ENCODE measurements at places on chromosomes 16 and 17.

DNA sequence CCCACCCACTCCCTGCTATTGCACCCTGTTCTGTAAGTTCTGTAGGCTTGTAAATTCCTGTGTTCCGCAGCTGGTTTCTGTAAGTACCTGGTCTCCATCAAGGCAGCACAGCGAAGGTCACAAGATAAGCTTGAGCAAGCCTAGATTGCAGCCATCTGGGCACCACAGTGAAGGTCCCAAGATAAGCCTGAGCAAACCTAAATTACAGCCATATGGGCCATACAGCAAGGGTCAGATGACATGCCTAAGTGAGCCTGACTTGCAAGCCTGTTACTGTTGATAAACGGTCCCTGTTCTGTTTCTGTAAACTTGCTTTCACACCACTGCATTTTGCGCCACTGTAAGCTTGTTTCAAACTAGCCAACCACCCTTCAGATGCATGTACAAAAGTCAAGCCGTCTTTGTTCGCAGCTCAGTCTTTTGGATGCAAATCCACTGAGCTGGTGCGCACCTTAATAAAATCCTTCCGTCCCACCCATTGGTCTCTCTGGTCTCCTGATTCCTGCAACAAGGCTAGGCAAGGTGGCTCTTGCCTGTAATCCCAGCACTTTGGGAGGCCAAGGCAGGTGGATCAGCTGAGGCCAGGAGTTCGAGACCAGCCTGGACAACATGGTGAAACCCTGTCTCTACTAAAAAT, 42.6 kb upstream of the ATF7IP2 start:
- no peak for DNase-seq

DNA sequence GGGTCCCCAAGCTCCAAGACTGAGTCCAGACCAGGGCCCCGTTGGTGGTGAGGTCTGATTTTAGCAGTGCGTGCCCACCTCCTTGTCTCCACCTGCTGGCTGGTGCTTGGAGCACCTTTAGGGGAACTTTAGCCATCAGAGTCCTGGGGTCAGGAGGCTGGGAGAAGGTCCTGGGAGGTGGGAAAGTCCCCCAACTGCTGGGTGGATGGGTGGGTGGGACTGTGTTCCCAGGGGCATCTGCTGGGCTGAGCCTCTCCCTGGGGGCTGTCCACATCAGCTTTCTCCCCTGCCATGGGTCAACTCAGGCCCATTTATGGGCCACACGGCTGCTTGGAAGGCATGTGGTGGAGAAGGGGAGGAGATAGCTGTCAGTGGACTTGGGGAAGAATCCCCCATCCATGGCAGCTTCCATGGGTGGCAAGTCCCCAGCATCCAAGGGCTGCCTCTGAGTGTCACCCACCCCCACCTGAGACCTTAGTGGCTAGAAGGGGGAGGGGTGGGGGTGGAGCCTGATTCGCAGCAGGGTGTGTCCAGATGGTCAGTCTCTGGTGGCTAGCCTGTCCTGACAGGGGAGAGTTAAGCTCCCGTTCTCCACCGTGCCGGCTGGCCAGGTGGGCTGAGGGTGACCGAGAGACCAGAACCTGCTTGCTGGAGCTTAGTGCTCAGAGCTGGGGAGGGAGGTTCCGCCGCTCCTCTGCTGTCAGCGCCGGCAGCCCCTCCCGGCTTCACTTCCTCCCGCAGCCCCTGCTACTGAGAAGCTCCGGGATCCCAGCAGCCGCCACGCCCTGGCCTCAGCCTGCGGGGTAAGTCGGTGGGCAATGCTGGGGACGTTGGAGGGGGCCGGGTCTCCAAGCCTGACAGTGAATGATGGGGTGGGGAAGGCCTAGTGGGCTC, at the start of gene TRPV2:
TSS of gene TRPV2 (plus strand) at position 541 of the 894 bp plus-strand sequence. CDS start 2,098 bp downstream, outside the sequence.
- DNase-seq = no peak

DNA sequence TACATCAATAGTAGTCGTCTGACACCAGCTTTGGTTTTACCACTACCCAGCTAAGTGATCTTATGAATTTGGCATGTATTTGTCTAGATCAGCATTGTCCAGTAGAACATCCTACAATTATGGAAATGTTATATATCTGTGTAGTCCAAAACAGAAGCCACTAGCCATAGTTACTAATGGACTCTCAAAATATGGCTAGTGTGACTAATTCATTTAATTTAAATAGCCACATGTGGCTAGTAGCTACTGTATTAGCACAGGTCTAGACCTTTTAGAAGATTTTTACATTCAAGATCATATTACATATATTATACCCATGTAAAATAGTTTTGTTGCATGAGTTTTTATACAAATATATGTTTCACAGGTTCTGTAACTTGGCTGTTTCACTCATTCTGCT, 27.0 kb upstream of the NFAT5 start:
- no peak for DNase-seq

DNA sequence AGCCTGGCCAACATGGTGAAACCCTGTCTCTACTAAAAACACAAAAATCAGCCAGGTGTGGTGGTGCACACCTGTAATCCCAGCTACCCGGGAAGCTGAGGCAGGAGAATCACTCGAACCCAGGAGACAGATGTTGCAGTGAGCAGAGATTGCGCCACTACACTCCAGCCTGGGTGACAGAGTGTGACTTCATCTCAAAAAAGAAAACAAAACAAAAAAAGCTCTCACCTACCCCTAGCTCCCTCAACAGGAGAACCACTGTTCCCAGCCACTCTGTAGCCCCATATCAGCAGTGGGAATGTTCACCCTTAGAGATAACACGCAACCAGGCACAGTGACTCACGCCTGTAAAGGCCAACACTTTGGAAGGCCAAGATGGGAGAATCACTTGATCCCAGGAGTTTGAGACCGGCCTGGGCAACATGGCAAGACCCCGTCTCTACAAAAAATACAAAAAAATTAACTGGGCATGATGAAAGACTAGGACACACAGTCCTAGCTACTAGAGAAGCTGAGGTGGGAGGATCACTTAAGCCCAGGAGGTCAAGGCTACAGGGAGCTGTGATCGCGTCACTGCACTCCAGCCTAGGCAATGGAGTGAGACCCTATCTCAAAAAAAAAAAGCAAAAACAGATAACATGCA, 5.4 kb downstream of the TMC8 start:
- no peak for DNase-seq

DNA sequence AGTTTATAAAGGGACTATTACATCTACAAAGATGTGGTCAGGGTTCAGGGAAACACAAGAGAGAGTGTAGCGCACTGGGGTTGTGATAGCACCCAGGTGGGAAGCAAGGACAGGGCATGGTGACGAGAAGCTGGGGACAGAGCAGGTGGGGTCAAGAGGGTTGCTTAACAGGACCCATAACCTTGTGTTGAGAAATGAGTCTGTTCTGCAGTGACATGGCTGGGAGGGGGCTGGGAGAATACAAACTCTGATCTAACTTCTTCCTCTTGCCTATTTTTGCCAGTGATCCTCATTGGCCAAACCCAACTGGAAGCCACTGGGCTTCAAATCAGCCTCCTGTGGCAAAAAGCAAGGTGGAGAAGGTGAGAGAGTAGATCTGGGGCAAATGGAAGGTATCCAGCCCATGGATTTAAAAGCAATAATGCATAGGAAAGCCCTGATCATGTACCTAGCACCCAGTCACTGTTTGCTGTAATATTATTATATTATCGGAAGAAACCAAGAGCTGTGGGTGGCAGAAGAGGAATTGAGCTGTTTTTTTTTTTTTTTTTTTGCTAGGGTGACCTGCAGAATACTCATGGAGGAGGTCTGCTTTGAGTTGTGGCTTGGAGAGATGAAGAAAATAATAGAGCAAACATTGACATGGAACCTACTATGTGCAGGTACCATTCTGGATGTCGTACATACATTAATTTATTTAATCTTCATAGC, 76.9 kb upstream of the ZFHX3 start:
- no peak for DNase-seq

GRCh38 chr17:18371455-18371854, 6.1 kb upstream of the EVPLL start:
- no peak for DNase-seq
